ENCODE measurements at places on chromosomes 2 and 18. TPM values are rescaled to one million over a fixed set of nuclear protein-coding genes. Genes with fewer than 3 reads are reported as not detected.

The CCDC141 gene
- 4.3 TPM for total RNA-seq

The KCNIP3 gene
- 55.4 TPM for total RNA-seq

The STAMBP gene
- 31.9 TPM for total RNA-seq

DNA sequence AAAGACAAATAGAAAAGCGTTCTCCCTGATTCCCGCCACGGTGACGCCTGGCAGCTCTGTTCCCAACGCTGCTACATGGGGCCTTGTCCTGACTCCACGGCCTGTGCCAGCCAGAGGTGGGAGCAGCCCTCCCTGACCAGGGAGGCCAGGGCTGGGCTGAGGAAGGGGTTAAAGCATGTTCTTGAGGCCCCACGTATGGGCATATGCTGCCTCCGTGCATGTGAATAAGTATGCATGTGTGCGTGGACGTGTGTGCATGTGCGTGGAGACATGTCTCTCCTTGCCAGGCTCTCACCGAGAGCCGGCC, 1.6 kb upstream of the SNED1 start:
- peak overlapping the region; percentile 99 for H3K27ac ChIP-seq
- H3K27me3 ChIP-seq: no peaks in the 10 kb centered on the region
- peaks cover 86% of the 10 kb centered on the region for H3K4me1 ChIP-seq
- no peak for DNase-seq
- H3K36me3 ChIP-seq: no peaks in the 10 kb centered on the region

DNA sequence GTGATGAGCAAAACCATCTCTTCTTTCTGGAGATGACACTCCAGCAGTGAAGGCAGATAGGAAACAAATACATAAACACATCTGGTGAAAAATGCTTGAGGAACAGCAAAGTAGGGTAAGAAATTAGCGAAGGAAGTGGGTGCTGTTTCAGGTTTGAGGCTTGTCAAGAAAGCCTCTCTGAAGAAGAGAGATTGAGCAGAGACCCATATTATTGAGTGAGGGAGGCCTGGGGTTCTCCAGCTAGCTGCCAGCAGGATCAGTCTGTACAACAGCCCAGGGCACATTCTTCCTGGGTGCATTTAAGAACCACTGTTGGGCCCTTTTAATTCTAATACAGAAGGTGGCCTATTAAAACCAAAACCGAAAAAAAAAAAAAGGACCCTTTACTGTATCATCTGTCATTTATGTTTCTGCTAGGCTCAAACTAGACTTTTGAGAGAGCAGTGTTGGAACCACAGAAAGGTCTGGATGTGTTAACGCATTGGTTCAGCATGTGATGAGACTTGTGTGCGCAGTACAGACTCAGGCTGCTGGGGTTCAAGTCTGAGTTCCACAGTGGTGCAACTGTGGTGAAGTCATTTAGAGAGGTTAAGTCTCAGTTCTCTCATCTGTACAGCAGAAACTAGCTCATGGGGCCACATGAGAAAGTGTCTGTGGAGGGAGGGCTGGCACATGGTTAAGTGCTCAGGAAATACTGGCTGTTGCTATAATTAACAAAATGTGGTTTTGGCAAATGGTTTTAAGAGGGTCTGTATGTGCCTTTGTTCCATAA, 28.9 kb downstream of the MGAT5 start:
- H3K36me3 ChIP-seq: no peaks in the 10 kb centered on the region
- no peaks in the 10 kb centered on the region for H3K27me3 ChIP-seq
- no peak for DNase-seq
- no peak overlapping the region for H3K27ac ChIP-seq

DNA sequence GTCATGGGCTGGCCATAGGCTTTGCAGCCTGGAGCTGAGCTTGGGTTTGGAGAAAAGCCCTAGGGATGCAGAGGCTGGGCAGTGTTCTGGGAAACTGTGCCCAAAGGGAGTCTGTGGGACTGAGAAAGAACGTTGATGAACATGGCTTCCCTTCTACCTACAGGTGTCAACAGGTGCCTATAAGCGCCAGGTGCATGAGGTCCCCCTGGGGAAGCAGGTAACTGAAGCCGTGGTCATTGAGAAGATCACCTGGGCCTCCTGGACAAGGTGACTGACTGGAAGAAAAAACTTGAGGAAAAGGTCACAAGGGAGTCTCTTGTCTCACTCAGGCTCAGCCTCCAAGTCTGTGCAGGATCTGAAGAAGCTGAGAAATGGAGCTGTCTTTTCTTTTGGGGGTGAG, 83.4 kb downstream of the RTN4 start:
- H3K27me3 ChIP-seq: no peaks in the 10 kb centered on the region
- peaks cover 10% of the 10 kb centered on the region for H3K4me1 ChIP-seq
- H3K36me3 ChIP-seq: no peaks in the 10 kb centered on the region
- no peak for DNase-seq

- H3K4me1 ChIP-seq: peaks cover 60% of the 10 kb centered on the region
- peak overlapping the region; percentile 92 for H3K27ac ChIP-seq
- no peaks in the 10 kb centered on the region for H3K27me3 ChIP-seq
Observed at GRCh38 chr2:26612522-26613240, 28.5 kb downstream of the CIB4 start.

DNA sequence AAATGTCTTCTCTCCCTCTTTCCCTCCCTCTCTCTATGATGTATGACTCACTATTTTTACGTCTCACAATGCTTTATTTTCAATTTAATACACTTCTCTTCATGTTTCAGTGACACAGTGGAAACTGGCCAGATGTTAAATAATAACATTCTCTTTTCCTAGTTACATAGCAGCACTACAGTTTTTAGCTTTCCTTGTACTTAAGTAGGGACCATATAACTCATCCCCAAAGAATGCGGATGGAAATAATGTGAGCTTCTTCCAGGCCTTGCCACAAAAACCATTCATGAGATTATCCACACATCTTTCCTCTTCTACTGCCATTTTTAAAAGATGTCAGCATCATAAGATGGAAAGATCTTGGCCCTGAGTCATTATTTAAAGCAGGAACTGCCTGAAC, 789.4 kb downstream of the LRP1B start:
- no peak for DNase-seq
- H3K4me1 ChIP-seq: no peaks in the 10 kb centered on the region
- no peak overlapping the region for H3K4me3 ChIP-seq
- H3K36me3 ChIP-seq: no peaks in the 10 kb centered on the region

DNA sequence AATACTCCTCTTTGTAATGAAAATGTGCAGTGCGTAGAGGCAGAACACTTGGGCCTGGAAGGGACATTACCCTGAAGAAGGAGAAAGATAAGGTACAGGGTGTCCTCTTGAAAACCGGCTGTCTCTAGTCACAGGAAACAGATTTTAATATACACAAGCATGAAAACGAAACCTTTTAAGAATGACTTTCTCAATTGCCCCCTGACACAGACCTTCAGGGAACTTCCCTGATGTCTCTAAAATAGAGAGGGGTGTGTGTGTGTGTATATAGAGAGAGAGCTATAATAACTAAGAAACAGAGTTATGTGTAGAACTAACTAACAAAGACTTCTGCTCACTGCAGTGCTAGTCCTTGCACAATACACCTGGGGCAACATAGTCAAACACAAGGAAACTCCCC, 780.0 kb downstream of the CNTNAP5 start:
- no peak for DNase-seq
- no peaks in the 10 kb centered on the region for H3K36me3 ChIP-seq
- H3K27ac ChIP-seq: no peak overlapping the region

DNA sequence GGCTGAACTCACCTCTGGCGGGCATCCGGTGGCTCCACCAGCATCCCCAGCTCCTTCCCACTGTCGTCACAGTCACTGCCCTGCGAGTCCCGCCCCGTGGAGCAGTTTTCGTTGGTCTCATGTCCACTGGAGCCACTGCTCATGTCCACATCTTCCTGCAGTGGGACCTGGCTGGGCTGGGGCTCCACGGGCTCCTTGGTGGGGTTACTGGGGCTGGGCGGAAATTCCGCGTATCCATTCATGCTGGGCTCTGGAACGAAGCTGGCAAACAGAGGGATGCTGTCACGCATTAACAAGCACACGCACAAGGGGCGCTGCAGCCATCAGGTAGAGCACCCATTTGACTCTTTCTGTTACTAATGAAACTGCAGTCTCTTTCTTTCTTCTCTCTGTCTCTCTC, 10.7 kb downstream of the PER2 start:
- peaks cover 29% of the 10 kb centered on the region for H3K36me3 ChIP-seq
- H3K4me3 ChIP-seq: no peak overlapping the region
- no peak overlapping the region for H3K27ac ChIP-seq
- no peaks in the 10 kb centered on the region for H3K27me3 ChIP-seq
- peaks cover 12% of the 10 kb centered on the region for H3K4me1 ChIP-seq
